HFFc6 (cell line): ENCODE measurements at places on chromosomes 5 and 9.
A peak's percentile ranks its signal among the peaks of the same experiment; 100 is the strongest.

- no peak for DNase-seq
These were observed 16.6 kb downstream of the SPTLC1 start for GRCh38 chr9:92098638-92099037.

DNA sequence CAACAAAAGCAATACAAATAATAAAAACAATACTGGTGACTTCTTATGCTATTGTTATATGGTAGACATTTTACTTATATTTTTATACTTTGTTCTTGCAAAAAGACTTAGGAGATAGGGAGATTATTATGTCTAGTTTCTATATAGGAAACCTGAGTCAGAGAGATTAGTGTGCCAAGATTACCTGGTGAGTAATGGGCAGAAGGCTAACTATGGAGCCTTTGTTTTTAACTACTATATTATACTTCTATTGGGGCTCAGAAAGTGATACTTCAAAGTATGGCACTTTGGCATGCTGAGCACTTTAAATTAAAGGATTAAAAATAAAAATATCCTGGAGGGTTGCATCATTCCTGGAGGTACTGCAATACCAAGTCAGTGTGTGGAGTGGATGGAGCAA, 117.5 kb upstream of the CLINT1 start:
- no peak for DNase-seq

DNA sequence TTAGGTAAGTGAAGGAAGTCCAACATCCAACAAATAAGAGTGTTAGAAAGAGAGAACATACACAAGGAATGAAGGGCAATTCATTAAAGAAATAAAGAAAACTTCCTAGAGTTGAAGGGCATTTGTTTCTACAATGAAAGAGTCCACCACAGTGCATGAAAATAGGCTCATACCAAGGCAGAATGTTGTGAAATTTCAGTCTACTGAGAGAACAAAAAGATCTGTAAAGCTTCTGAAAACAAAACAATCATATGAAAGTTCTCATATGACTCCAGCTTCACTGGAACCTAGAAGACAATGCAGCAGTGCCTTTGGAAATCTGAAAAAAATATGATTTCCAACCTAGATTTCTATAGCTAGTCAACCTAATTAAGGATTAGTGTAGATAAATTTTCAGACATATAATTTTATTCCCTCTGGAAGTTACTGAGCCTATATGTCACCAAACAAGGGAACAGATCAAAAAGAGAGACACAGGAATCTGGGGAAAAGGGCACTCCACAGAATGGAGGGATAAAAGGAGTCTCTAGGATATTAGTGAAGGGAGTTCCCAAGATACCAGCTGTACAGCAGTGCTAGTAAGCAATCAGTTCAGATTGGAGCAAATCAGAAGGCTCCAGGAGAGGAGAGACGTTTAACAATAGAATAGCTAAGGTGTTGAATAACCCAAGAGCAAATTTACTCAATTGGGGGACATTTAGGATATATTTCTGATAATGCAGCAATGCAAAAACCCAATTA, 5.8 kb downstream of the C5orf58 start:
- DNase-seq = no peak

- no peak for DNase-seq
These were observed 62.5 kb upstream of the GHR start for GRCh38 chr5:42360616-42361314.

DNA sequence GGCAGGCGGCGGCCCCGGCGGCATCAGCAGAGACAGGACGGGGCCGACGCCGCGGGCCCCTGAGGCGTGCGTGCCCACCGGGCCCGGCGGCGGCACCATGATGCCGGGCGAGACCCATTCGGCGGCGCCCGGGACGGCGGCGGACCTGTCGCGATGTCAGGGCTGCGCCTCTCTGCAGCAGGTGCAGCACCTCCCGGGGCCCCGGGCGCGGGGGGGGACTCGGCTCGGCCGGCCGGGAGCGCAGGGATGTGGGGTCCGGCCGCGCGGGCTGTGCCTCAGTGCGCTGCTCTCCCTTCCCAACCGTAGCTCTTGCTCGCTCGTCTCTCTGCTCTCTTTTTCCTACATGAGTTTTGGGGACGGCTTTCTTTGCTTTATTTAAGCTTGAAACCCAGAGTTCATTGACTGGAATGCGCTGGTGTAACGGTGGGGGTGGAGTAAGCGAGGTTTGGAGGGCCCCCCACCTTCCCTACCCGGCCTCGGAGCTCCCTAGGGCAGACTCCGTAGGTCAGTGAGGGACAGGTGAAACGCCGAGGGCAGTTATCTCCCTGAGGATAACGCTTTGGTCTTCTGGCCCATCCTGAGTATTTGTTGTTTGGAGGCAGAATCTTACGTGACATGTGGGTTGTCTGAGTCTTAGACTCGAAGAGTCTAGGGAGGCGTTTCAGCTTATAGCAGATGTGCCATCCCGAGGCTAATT, 490 bp downstream of the ICE1 start:
- DNase-seq = no peak

- no peak for DNase-seq
These were observed 66.3 kb downstream of the RAPGEF1 start for GRCh38 chr9:131673531-131673930.

DNA sequence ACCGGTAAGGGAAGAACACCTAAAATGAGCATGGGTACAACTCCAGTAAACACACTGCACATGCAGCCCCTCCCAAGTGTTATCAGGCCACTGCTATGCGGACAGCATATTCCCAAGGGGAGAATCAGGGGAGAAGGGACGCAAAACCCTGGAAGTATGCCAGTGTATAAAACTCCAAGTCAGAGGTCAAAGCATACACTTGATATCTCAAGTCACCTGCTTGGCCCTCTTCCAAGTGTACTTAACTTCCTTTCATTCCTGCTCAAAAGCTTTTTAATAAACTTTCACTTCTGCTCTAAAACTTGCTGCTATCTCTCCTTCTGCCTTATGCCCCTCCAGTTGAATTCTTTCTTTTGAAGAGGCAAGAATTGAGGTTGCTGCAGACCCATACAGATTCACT, 408.1 kb downstream of the HTR1A start:
- DNase-seq = no peak

DNA sequence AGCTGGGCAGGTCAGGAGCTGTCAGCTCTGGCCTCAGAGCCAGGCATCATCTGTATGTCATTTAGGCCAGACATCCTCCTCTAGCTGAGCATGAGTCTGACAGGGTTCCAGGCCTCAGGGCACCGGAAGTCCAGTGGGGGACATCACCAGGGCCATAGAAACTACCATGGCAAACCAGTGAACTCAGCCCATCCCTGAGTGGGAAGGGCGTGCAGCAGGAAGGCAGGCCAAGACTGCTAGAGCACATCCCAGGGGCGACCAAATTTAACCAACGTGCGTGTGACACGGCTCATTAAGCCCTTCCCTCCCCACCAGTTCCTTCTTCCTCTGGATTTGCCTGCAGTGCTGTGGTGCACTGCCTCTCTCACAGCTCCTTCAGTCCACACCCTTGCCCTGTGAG, 75.9 kb downstream of the COL27A1 start:
- DNase-seq = no peak

DNA sequence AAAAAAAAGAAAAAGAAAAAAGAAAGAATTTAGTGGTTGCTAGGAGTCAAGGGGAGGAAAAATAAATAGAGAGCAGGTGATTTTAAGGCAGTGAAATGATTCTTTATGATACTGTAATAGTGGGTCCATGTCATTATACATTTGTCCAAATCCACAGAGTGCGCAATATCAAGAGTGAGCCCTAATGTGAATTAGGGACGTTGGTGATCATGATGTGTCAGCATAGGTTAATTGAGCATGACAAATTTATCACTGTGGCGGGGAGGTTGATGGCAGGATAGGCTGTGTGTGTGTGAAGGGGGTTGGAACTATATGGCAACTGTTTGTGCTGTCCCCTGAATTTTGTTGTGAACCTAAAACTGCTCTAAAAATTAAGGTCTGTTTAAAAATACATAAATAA, 357.8 kb downstream of the ICE1 start:
- no peak for DNase-seq

DNA sequence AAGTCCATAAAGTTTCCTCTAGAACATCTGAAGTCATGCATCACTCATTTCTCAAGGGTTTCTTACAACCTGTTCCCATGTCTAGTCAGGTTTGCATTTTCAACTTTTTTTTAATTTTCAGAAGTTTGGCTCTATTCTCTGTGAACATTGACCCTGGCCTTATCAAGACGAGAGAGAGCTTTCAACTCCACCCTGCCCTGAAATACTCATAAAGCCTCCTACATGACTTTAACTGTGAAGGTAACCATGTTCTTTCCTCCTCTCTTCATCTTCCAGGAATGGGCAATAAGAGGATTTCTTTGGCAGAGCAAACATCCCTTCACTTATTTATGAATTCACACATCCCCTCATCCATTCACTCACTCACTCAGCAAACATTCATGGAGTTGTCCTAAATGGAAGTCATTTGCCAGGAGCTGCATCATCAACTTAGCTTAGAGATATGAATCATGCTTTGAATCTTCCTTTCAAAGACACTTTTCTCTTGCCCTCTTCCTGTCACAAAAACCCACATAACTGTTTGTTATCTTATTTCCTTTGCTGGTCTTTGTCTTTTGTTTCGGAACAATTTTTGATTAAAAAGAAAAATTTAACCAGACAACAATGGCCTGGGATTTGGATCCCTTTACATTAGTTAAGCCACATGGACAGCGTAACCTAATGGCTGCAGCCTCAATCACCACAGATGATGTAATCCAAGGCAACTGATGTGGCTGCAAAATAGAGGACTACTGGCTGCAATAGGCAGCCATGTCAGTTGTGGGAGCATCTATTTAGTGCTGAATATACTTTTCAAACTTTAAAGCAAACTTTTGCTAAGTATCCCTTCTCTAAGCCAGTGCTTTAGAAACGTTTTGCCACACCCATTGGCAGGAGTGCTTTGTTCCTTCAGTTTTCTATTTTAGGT, 43.0 kb upstream of the GNAQ start:
- DNase-seq = no peak

DNA sequence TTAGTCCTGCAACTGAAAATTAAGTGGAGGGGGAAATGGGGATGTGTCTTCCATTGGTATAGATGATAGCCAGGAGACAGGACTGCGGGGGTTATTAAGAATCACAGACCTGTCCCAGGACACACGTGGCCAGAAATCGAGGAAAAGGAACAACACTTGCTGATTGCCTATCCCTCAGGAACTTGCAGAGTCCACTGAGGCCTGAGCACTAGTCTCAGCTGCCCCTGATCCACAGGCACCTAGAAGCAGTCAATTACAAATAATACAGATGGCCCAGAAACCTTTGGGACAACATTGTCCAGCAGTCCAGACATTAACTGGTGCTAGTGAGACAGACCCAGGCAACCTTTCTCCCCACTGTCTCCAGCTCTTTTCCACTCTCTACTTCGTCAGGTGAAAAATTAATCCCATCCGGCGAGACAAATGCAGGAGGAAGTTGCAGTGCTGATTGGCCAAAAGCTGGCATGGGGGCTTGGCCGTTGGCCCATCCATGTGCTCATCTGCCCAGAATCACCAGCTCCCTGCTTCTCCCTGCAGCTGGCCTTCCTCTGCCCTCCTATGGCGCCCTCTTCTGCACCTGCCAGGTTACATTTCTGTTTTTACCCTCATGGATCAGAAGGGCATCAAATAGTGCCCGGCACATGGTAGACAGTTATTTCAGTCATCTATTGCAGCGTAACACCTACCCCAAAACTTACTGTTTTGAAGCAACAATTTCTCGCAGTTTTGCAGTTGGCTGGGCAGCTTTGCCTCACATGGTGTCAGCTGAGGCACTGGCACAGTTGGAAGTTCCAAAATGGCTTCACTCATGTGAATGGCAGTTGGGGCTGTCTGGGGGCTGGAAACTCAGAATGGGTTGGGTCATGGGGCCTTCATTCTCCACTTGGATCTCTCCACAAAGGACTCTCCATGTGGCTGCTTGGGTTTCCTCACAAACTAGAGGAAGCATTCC, 3.6 kb upstream of the B4GALT1 start:
- DNase-seq = no peak

- no peak for DNase-seq
These were observed 91.5 kb downstream of the APBA1 start for GRCh38 chr9:69580582-69581214.

GRCh38 chr9:137313956-137314560, 12.0 kb upstream of the NRARP start:
- DNase-seq = no peak

DNA sequence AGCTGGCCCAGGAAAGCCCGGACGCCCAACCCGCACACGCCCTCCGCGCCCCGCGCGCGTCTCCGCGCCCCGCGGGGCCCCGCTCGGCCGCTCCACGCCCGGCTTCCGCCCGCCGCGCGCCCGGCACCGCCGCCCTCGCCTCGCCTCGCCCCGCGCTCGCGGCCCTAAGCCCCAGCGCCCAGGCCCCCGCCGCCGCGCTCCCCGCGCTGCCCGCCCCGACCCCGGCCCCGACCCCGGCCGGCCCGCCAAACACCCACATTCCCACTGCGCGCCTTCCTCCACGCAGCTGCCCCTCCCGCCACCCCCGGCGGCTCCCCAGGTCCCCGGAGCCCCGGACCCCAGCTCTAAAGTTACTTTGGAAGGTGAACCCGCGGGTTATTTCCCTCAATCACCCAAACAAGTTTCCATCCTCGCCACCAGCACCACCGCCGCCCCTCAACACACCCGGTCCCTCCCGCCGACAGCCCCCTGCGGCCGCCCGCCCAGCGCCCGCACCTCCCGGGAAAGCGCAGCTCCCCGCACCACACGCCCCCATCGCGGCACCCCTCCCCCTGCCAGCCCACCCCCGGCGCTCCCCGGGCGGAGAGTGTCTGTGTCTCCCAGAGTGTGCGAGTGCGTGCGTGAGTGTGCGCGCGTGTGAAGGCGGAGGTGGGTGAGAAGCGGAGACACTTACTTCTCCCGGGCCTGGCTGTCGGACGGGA, 439 bp downstream of the SSBP2 start:
- no peak for DNase-seq

GRCh38 chr9:34332076-34332964, 3.0 kb downstream of the NUDT2 start:
- peak; percentile 38 for DNase-seq

GRCh38 chr9:100307080-100307479, 45.7 kb downstream of the TEX10 start:
- DNase-seq = no peak

GRCh38 chr5:119174578-119175163, 103.8 kb downstream of the DMXL1 start:
- no peak for DNase-seq

DNA sequence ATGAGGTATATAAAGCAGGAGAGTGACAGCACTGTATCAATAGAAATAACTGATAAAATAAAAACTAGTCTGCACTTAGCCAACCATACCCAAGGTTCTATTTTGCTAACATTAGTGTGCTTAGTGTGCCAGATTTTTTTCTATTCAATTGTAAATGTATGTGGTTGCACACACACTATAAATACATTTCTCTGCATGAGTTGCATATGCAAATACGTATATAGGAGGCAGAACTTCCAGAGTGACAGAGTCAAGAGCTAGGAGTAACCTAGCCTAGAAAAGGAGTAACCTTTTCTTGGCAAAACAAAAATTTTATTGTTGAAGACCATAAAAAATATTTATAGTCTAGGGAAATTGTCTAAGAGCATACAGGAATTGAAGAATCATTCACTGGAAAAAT, 461.6 kb downstream of the GABRG2 start:
- no peak for DNase-seq

DNA sequence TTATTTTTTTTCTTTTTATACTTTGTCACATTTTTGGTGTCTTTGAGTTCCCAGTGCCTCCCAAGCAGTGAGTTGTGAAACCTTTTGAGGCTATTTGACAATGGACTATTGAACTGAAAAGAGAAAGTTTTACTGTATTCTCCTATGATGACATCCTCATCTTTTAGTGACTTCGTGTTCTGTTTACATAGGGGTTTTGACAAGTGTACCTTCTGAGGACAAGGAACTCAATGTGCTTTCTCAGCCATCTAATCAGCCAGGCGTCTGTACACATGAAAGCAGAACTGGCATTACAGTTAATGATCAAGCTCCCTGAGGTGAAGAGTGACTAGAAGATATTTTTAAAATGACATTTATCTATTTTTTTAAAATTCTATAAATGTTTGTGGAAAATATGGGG, 175.5 kb downstream of the ANXA1 start:
- DNase-seq = no peak
